ENCODE measurements at places on chromosomes 16 and 17.

- DNase-seq, result no peak
These were observed 286.2 kb downstream of the IRX3 start for GRCh38 chr16:54000361-54000760.

DNA sequence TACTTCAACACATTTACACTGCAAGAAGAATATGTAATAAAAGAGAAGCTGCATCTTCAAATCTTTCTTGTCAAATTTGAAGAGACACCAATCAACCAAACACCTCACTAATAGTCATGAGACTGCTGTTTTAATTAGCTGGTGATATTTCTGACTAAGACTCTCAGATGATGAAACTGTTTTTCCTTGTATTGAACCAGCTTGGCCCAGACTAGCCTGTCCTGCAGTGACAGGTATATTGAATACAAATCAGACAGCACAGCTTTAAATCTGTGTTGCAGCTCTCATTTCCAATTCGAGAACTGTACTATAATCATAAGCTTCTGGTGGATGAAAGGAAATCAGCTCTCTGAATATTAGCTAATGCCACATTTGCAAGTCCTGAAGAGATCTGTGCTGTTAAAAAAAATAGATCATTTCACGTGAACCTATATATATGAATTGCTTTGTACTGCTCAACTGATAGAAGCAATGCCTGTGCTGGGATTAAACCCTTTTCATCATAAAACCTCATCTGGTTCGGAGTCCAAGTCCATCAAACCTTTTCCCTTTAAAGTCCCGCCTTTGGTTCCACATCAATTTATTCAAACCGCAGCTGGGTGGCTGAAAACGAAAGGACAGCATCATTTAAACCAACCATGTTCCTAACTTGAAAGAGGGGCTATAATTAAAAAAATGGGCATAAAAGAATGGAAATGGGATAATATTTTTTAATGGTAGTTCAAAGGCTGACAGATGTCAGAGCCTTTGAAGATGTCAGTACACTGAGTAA is 306.2 kb downstream of the CEP112 start:
- DNase-seq, result no peak

GRCh38 chr17:19812407-19812806 is 55.3 kb downstream of the ULK2 start:
- DNase-seq, result no peak

DNA sequence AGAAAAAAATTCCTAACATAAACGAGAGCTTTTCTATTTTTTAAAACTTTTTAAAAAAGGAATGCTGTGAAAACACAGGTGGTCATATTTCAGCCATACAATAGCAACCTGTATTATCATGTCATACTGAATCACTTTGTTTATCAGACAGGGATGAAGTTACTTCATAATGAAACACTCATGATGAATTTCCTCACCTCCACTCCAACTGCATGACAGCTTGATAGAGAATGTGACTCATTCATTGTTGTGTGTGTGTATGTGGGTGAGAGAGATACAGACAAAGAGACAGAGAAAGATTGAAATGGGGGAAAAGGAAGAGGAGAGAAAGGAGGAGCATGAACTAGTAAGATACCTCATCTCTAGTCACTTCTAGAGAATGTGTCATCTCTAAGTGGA is 109.0 kb downstream of the SYCE1L start:
- no peak for DNase-seq

DNA sequence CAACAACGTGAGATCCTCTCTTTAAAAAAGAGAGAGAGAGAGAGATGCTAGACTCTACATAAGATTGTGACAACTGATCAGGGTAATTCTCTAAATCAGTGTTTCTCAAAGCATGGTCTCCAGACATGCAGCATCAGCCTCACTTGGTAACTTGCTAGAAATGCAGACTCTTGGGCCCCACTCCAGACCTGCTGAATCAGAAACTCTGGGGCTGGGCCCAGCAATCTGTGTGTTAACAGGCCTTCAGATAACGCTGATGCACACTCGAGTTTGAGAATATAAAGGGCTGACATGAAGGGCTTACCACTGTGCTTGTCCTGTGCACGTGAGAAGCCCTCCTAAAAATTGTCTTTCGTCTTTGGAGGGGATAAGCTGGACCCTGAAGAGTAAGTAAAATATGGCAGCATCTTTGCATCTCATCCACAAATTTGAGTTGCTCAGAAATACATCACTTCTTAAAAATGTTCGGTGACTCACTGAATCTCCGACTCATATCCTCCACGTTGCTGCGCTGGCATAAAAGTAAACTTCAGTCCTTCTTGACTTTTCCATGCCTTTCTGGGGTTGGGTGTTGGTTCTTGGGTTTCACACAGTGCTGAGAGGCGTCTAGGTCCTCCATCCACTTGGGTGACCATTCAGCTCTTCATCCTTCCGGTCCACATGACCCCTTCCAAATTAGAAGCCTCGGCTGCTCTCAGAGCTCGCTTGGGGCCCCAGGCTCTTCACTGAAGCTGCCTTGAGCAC is 26.1 kb upstream of the KDM8 start:
- DNase-seq, result no peak

DNA sequence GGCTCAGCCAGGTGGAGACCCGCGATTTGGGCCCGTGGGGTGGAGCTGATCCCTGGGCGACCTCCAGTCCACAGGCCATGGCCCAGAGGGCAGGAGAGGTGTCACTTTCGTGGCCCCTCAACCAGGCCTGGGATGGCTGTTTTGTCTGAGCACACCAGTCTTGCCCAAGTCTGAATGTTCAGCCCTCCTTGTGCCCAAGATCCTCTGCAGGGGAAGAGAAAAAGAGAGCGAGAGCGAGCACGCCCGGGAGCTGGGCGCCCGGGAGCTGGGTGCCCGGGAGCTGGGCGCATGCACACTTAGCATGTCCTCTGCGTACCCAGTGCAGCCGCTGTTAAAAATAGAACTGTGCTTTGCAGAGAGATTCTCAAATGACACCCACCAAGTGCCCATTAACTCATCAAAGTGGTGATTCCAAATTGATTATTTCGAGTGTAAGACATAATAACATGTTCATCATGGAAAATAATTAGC is 403.3 kb upstream of the TNRC6C start:
- peak; percentile 46 for DNase-seq

DNA sequence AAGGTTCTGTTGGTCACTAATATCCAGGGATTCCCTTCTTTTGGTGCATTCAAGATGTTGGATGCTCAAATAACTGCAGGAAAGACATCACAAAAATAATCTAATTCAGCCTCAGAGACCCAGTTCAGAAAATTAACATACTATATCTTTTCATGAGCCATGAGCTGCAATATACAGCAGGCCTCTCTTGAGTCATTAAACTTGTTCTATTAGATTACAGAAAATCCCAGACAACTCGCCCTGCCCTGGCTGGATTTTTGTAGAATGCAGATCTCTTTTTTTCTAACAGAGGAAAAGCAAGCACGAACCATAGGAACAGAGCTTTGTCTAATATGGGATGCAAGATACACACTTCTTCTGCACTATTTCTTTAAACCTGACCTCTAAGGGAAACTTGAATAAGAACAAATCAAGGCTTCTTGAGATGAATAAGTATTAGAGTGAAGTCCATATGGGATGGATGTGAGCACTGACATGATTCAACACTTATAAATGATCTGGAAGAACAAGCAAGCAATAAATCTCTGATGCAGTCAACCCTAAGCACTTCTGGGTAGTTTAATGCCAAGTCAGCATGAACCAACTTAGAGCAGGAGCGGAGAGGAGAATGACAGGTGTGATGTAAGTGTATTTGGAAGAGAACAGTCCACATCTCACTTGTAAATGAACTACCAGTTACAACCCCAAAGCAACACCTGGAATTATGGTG is 70.7 kb upstream of the GNAO1 start:
- no peak for DNase-seq

DNA sequence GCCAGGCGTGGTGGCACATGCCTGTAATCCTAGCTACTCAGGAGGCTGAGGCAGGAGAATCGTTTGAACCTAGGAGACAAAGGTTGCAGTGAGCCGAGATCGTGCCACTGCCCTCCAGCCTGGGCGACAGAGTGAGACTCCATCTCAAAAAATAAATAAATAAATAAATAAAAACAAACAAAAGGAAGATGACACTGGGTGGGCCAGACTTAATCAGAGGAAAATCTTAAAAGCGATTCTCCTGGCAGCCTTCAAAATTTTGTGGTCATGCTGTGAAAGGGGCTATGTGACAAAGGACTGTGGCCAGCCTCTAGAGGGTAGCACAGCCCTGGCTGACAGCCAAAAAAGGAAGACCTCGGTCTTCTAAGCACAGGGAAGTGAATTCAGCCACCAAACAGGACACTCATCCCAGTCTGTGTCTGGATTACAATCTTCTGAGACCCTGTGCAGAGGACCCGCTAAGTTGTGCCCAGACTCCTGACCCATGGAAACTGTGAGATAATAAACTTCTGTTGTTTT is 391.1 kb downstream of the CNTNAP4 start:
- no peak for DNase-seq

GRCh38 chr17:17104494-17104893 is 62.2 kb downstream of the MPRIP start:
- no peak for DNase-seq

GRCh38 chr16:78298986-78299385 is 199.5 kb downstream of the WWOX start:
- DNase-seq, result no peak

GRCh38 chr16:84055366-84055765 is 12.8 kb upstream of the SLC38A8 start:
- DNase-seq, result no peak

DNA sequence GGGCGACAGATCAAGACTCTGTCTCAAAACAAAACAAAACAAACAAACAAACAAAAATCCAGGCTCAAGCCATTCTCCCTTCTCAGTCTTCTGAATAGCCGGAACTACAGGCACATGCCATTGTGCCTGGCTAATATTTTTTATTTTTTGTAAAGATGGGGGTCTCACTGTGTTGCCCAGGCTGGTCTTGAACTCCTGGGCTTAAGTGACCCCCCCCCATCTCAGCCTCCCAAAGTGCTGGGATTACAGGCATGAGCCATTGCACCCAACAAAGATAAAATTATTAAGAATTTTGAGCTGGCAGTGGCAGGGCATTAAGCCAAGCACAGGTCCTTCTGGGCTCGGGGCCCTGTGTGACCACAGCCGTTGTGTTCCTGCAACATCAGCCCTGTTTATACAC is 69.9 kb upstream of the CBX4 start:
- DNase-seq, result no peak

DNA sequence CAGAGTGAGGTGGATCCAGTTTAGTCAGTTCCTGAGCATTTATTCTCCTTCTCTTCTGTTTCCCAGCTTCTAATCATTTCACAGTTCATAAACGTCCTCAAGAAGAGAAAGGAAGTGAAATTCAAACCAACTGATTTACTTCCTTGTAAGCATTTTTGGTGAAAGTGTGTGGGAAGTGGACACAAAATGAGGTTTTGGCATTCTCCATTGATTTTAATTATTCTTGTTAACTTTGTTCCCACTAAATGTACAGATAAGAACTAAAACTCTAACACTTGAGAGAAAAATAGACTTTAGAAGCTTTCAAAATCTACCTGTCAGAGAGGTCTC is 42.7 kb upstream of the CORO6 start:
- DNase-seq, result no peak

DNA sequence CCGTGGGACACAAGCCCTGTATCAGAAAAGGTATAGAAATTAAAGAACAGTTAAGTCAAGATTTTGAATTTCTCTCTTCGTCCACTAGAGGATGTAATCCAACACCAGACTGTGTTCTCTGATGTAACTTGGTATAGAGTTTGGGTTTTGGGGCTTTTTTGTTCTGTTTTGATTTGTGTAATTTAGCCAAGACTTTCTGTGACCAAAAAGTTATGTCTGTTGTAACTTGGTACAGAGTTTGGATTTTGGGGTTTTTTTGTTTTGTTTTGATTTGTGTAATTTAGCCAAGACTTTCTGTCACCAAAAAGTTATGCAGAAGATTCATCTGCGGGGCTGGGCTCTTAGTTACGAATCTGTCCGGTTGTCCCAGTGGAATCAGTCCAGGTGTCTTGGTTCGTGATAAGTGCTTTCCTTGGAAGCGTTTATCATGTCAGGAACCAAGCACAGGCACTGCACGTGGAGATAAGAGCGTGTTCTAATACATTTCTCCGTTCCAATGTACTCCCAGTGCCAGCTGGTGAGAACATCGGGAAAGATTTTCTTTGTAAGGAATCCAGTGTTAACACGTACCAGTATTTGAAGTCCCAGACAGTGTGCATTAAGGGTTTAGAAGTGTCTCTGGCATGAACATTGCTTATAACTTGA is 44.1 kb upstream of the SEC14L1 start:
- no peak for DNase-seq

DNA sequence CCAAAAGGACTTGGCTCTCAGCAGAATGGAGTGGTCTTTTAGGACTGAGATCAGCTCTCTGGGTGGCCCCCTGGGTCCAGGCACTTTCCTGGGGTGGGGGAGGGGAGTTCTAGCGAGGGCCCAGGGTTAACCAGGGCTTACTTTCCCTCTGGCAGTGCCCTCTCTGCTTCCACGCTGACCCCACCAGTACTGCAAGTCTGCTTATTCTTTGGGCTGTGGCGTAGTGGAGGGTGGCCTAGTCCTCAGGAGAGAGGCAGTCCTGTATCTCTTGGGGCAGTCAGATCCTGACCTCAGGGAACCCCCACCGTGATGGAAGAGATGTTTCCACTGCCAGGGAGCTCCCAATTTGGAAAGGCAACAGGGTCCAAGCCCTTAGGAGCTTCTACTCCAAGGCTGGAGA is 79.4 kb downstream of the CCDC182 start:
- no peak for DNase-seq

DNA sequence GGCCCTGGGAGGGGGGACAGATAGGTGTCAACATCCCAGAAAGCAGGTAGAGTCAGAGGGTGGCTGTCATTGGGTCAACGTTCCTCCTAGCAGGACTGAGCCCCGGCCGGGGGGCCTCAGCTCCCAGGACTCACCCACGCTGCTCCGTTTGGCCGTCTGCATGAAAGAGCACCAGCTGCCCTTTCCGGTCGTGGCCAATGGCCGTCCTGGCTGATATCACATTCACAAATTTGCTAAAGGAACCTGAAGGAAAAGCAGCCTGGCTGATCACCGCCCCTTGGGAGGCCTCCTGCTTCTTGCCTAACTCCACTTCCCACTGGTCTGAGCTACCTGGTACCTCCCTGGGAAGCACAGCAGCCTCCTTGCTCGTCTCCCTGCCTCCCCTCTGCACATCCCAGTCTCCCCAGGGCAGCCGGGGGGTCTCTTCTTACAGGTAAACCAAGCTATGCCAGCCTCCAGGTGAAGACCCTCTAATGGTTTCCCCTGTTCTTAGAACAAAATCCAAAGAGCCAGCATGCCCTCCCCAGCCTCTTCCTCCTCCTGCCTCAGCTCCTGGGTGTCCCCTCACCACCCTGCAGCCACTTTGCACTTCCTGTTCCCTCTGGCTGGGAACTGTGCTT is 3.4 kb downstream of the NAGPA start:
- no peak for DNase-seq

DNA sequence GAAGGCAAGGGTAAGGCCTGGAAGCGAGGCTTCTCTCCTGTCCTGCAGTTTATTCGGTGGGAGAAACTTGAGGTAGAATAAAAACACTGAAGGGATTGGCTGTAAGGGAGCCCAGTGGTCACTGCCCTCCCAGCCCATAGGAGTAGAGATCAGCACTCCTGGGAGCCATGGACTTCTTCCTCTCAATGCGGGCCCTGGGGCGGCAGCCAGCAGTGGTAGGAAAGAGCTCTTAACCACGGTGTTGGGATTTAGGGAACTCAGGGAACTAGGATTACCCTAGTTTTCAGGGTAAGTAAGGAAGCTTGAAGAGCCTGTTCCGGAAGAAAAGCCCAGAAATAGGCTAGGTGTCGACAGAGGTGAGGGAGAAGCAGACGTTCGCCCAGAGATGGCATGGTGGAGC is 23.8 kb upstream of the NAGLU start:
- DNase-seq, result no peak

GRCh38 chr17:48254896-48255295 is 147.3 kb downstream of the SNX11 start:
- no peak for DNase-seq

GRCh38 chr16:1072526-1073261 is at the start of gene SSTR5:
SSTR5 (plus strand) TSS chr16:1072747; CDS start chr16:1078869, 6,122 bp downstream.
- no peak for DNase-seq
